ENCODE measurements at places on chromosomes 2 and 18. TPM values are rescaled to one million over a fixed set of nuclear protein-coding genes. Genes with fewer than 3 reads are reported as not detected.

CCDC74B gene
- total RNA-seq: 10.6 TPM

IGFBP5 gene
- total RNA-seq: 213 TPM

PSTPIP2 gene
- 2.7 TPM for total RNA-seq

HOXD13 gene
- total RNA-seq: not detected

UNC80 gene
- total RNA-seq: not detected

SATB2 gene
- 42.9 TPM for total RNA-seq

TMEM247 gene
- total RNA-seq: not detected

MYO5B gene
- total RNA-seq: 0.17 TPM

EPHA4 gene
- 3.0 TPM for total RNA-seq

LTBP1 gene
- 836 TPM for total RNA-seq

MLPH gene
- 5.4 TPM for total RNA-seq

CKAP2L gene
- 1.3 TPM for total RNA-seq

CPO gene
- total RNA-seq: 0.17 TPM

POTEF gene
- total RNA-seq: not detected

SULT1C4 gene
- not detected for total RNA-seq

CNOT11 gene
- 5.6 TPM for total RNA-seq

ARHGEF33 gene
- total RNA-seq: 0.43 TPM

FOXD4L1 gene
- total RNA-seq: under 0.01 TPM

FHOD3 gene
- 4.3 TPM for total RNA-seq

CBLN2 gene
- total RNA-seq: not detected

ALPI gene
- total RNA-seq: not detected

RTP5 gene
- total RNA-seq: not detected

UGT1A9 gene
- not detected for total RNA-seq

TNFRSF11A gene
- total RNA-seq: 0.09 TPM

DCDC2C gene
- total RNA-seq: not detected

CHRNG gene
- not detected for total RNA-seq

AQP12B gene
- total RNA-seq: not detected

CYP27C1 gene
- not detected for total RNA-seq

LCLAT1 gene
- total RNA-seq: 7.7 TPM

NTSR2 gene
- not detected for total RNA-seq

MERTK gene
- 0.86 TPM for total RNA-seq

DSC2 gene
- 0.09 TPM for total RNA-seq

PAX8 gene
- total RNA-seq: 0.43 TPM

AQP12A gene
- not detected for total RNA-seq

CACNB4 gene
- total RNA-seq: 1.3 TPM

COL5A2 gene
- 203 TPM for total RNA-seq

RBM44 gene
- 0.16 TPM for total RNA-seq

POTEJ gene
- not detected for total RNA-seq

ING5 gene
- total RNA-seq: 25.2 TPM

GPAT2 gene
- 1.0 TPM for total RNA-seq

CDCA7 gene
- 2.3 TPM for total RNA-seq

BOLL gene
- not detected for total RNA-seq

CCDC88A gene
- 32.9 TPM for total RNA-seq

ITGB6 gene
- total RNA-seq: not detected

GCG gene
- total RNA-seq: not detected

EIF2AK2 gene
- 21.9 TPM for total RNA-seq

CCDC141 gene
- total RNA-seq: not detected

PDE11A gene
- 0.09 TPM for total RNA-seq

TXNL1 gene
- 31.4 TPM for total RNA-seq

RAB12 gene
- 52.7 TPM for total RNA-seq

GAL3ST2 gene
- 0.09 TPM for total RNA-seq

FAM110C gene
- not detected for total RNA-seq

SERPINB8 gene
- 5.8 TPM for total RNA-seq
